HFF-Myc (cell line): ENCODE measurements at places on chromosomes 6 and 20.

GRCh38 chr6:31070711-31071197 is 41.6 kb downstream of the C6orf15 start:
- DNase-seq = no peak

- DNase-seq = no peak
Observed at GRCh38 chr6:165910184-165910966, 247.3 kb upstream of the PDE10A start.

DNA sequence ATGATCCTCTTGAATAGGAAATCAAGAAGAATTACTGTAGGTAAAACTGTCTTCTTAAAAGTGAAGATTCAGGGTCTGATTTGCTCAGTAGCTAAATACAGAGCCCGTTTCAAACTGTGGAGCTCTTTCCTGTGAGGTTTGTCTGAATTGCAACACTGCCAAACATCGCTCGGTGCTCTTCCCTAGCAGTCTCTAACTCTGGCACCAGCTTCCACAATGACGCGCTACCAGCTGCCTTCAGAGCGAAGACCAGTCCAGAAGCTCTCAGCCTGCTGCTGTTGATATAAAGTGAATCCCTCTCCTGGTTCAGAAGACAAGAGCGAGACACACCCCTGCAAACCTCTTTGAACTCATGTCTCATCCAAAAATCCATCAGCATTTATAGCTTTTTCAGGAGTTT is 447.0 kb downstream of the LMBRD1 start:
- no peak for DNase-seq

DNA sequence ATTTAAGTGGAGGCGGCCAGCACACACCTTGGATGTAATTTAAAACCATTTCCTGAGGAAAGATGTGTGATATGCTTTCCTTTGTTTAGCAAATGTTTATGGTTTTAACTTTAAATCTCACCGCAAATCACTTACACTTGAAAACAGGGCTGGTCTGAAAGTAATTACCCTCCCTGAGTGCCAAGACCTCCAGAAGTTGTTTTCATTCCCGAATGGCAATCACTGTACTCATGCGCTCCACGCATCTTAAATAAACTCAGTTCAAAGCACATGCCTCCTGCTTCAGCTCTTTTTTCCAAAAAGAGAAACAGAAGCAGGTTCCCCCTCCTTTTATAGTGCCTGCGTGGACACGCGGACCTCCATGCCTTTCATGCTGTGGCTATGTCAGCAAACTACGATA is 224.0 kb downstream of the SMOC2 start:
- no peak for DNase-seq

DNA sequence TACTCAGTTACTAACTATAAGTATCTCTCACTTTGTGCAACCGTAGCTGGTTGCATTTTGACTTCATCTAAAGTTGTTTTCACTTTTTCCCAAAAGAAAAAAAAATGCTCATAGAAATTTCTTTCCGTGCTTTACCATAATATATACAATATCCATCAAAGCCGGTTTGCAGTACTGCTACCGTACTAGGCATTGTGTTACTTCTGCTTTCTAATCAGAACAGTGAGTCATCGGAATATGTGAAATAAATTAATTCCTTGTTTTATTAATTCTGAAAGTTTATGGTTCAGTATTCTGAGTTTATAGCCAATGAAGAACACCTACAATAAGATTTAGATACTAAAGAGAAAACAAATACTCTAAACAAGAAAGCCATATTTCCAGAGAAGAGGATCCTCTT is 72.5 kb downstream of the TNFRSF21 start:
- no peak for DNase-seq

DNA sequence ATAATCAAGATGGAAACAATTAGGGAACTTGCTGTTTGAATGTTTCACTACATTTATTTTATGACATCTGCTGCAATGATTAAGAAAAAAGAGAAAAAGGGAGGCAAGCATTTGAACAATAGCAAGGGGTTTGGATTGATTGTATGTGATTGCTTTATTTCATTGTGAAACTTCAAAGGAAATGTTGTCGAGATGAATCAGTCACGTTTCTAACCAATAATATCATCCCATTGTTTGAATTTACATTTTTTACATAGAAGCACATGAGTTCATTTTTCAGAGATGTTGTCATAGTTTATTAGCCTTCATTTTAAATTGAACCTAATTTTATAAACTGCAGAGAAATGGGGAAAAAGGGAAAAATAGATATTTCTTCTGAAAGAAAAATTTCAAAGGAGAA is 572.0 kb downstream of the KIF16B start:
- DNase-seq = no peak

DNA sequence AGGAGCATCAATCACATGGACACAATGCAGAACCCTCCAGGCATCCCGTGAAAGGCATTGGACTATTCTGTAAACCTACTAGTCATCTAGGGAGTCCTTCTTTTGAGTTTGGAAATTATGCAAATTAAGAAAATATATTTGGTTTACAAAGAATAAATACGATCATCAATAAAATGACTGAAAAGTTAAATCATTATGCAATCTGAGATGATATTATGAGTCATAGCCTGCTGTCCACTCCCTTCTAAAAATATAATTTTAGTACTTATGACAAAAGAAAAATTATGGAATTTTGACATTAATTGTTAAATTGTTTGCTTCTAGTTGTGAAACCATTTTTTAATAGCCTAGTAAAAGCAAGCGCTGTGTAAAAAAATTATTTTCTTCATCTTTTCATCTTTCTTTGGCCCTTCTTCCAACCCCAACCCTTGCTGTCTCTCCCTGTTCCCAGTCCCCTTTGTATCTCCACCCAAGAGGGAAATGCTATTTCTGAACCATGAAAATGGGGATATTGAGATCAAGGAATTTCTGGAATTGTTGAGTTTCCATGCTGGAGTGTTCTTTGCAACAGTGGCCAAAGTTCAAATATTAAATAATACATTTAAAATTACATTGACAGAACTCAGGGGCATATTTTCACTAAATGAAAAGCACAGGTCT is 599.8 kb downstream of the COL12A1 start:
- no peak for DNase-seq

DNA sequence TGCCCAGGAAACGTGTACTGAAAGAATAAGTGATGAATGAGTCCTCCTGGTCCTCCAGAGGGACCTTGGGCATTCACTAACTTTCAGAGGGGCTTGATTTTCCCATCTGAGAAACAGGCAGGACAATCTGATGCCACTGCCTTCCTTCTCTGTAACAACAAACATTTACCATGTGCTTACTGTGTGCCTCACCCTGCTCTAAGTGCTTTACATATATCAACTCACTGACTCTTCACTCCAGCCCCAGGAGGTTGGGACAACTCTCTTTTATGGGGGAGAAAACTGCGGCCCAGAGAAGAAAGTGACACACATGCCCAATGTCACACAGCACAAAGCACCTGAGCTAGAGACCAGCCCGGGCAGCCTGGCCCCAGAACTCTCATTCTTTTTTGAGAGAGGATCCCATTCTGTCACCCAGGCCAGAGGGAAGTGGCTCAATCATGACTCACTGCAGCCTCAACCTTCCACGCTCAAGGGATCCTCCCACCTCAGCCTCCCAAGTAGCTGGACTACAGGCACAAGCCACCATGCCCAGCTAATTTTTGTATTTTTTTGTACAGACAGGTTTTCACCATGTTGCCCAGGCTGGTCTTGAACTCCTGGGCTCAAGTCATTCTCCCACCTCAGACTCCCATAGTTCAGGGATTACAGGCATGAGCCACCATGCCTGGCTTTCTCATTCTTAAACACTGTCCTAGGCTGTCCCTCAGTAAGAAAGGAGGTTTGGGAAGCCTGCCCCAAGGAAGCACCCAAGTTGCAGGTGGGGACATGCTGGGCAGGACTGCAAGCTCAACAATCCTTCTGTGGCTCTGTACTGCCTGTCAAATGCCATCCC is 38.0 kb downstream of the NOL4L start:
- no peak for DNase-seq

DNA sequence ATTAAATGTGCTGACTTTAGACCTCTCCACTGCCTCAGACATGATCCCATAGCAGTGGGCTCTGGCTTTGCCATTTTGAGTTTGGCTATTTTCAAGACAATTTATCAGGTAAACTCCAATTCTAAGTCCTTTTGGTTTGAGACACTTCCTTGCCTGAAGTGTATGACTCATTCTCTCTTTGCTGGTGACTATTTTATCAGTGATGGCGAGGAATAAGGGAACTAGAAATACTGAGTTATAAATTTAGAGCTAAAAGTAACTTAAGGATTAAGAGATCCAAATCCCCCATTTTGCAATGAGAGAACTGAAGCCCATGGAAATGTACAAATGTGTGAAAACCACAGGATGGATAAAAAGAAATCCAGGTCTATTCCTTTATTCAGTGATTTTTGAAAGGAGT is 30.9 kb upstream of the CD83 start:
- DNase-seq = no peak

DNA sequence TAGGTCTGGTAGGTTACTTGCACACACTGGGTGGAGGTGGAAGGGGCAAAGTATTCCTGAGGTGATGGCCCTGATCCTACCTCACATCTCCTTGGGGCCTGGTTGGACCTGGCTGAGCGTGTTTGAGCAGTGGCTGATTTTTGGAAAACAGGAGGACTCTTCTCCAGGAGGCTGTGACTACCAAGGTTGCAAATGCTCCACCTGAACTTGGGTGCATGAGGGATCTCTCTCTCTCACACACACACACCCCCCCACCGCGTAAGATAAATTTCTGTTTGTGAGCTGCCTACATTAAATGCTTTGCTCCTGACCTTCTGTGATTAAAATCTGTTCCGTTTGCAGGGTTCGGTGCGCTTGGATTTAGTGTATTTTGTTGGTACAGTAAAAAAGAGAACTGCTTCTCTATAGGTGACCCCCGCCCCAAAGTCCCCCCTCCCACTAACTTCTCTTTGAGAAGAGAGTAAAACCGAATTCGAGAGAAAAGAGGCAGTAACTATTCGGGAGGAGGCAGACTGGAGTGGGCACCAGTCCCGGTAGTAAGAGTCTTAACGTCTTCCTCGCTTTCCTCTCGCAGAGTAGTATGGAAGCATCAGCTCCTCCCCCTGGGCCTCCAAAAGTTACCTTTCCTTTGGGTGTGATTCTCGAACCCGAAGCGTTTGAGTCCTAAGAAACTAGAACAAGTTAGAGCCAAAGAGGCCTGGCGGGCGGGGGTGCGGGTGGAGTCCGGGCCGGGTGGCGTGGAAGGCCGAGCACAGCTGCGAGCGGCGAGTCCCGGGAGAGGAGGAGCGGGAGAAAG is 585 bp upstream of the DSE start:
- no peak for DNase-seq

- no peak for DNase-seq
Observed at GRCh38 chr6:31568537-31568961, 3.5 kb upstream of the LTA start.

- no peak for DNase-seq
Observed at GRCh38 chr20:58839474-58839874, 11.2 kb downstream of the GNAS-AS1 start.

- no peak for DNase-seq
Observed at GRCh38 chr6:107827541-107827940, 3.4 kb upstream of the SCML4 start.

GRCh38 chr20:2469991-2470422 is 582 bp downstream of the SNRPB start:
- DNase-seq = no peak

DNA sequence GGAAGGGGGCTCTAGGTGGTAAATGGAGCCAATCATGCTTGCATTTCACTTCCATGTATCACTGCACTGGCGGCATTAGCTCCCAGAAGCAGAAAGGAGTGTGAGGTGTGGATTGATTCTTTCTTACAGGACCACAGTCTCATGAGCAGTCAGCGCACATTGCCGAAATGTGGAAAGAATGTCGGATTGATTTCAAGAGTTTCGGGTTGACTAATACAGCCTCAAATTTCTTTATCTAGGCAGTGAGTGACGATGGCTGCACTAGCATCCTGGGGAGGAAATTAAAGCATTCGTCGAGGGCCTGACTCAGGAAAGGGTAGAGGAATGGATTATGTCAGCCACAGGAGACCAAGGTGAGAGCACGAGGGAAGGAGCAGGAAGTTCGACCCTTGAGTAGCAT is 222.8 kb upstream of the CDYL start:
- no peak for DNase-seq

DNA sequence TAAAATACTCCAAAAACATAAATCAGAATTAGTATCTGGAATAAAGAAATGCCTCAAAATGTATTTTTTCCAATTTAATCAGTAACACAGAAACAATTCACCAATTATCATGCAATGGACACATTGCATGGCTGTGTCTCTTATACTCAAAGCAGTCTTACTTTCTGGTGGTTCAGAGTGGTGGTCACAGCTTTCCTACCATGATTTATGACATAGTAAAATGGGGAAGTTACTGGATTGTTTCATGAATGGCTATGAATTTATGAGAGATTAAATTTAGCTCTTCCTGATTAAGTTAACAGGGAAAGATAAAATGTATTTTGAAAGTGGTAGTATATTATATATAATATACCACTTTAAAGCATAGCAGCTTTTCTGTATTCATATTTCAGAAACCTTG is 331.5 kb upstream of the MAP3K7 start:
- no peak for DNase-seq

GRCh38 chr20:53411891-53412290 is 181.7 kb downstream of the ZNF217 start:
- no peak for DNase-seq

DNA sequence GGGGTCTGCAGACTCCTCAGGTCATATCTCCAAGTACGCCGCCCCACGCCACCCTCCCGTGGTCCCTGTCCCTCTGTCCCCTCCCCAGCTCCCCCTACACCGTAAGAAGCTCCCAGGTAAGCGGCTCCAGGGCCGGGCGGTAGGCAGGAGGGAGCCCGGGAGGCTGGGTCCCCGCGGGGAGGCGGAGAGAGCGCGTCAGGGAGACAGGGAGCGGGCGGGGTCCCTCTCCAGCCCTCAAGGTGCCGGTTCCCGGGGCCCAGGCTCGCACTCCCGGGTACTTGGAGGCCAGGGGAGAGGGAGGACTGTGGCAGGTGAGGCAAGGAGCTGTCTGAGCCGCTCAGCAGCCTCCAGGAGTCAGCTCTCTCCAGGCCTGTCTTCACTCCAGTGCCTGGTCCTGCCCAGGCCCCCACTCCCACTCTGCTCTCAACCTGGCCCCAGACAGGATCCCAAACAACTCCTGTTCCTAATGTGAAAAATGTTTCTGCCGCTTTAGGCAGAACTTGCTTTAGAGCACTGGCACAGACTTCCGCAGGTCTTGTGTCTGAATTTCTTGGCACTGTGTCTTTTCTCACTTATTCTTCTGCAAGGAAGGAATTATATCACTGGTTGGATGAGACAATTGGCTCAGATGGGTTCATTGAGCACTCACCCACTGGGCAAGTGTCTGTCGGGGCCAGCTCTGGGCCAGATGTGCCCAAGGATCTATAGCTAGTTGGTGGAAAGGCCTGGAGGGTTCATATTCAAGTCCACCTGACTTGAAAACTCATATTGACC is 36.6 kb downstream of the HLA-G start:
- DNase-seq = no peak

DNA sequence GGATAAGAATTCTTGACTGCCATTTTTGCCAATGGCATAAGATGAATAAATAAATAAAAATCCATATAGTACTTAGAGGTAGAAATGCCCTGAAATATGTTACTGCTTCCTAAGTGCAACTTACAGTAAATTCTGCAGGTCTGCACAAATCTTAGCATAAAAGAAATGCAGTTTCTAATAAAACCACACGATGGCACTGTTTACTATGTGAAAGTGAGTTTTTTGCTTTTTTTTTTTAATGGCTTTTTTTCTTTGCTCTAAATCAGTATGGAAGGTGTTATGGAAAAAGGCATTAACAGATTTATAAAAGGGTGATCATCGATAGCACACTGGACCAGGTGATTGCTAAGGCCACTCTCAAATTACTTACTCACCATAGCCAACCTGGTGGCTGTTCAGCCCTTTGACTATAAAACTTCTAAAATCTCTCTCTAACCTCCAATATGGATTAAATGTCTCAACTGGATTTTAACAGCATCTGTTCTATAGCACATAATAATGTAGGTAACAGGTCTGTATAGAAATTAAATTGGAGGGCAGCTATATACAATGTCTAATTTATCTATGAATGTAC is 45.8 kb downstream of the AHI1 start:
- DNase-seq = peak; percentile 29
